ENCODE measurements at places on chromosomes 3 and 15.

DNA sequence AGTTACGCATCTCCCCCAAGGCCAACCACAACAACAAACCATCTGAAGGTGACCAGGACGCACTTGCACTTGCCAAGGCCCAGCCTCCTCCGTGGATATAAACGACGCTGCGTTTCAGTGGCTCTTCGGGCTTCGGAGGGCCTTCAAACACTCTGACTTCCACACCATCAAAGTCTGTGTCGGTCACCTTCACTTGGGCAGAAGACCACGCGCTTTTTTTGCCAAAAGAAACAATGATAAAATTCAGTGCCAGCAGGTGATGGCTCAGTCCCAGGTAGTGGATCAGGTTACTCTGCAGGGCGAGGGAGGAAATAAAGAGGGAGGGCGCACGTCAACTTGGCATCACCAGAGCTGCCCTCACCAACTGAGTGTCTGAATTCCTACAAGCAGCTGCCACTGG is 63.0 kb downstream of the NCEH1 start:
- DNase-seq: no peak

- DNase-seq: no peak
Measured at GRCh38 chr3:36905545-36905944, 39.3 kb downstream of the TRANK1 start.

- no peak for DNase-seq
Measured at GRCh38 chr3:134086616-134087015, 56.9 kb upstream of the SLCO2A1 start.

DNA sequence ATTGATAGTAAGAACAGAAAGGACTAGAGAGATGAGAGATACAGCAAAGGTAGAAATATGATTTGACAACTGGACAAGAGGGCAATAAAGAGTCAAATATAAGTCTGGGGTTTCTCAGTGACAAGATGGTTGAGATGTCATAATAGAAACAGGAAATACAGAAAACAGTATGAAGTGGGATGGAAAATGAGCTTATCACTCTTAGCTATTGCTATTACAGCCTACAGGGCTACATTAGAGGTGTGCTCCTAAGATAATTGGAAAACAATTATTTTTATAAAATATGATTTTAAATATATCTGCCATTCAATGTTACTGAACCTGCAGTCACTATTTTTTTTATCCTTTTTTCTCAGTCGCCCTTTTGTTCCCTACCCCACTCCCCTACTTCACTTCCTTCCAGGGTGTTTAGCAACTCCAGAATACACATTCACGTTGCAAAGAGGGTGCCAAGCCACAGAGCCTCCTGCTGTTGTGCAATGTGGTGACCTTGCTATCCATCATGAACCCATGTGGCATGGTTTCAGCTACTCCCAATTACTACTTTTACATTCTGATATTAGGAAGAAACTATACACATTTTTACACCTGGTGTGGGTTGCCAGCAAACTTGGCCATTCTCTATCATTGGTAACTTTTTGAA is 6.0 kb downstream of the NRG4 start:
- no peak for DNase-seq

GRCh38 chr15:33975022-33975565 is 6.8 kb downstream of the CHRM5 start:
- no peak for DNase-seq

DNA sequence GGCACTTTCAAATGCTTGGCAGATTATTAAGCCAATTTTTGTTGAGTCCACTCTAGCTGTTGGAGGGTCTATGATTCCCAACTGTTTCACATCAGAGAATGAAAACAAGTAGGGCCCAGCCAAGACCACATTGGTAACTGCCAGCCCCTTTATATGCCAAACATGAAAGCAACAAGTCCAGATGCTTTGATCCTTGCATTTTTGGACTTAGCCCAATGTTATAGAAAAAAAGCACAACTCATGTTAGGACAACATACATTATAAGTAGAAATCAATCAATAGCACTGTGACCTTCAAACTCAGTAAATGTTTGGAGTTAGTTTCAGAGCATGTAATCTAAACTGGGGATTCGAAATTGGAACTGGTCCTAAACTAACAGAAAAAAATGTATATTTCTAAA is 674.7 kb downstream of the MECOM start:
- no peak for DNase-seq

GRCh38 chr3:50184242-50184978 is 7.0 kb upstream of the GNAT1 start:
- DNase-seq: no peak

DNA sequence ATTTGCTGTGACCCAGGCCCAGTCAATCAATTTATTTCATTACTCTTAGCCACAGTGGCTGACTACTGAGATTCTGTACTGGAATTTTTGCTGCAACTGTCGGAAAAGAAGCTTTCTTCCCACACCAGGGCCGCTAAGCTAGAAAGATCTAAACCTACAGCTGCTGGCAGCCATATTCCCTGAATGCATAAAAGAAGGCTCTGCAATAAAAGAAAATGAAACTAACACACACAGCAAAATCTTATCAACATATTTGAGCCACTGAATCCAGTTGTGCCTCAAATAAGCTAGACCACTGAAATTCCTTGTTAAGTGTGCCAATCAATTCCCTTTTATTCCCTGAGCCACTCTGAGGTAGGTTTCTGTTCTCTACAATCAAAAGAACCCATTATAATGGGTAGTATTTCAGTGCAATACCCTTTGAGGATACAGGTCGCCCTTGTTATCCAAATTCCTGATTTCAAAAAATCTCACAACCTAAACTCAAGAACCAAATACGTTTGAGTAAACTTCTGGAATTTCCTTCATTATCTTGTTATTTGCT is 60.3 kb downstream of the MYO9A start:
- DNase-seq: no peak

GRCh38 chr15:81313686-81314085 is 10.3 kb downstream of the STARD5 start:
- no peak for DNase-seq

- peak; percentile 29 for DNase-seq
Measured at GRCh38 chr3:46660543-46661523, 32.6 kb downstream of the ALS2CL start.

GRCh38 chr15:56741541-56741940 is 8.2 kb upstream of the ZNF280D start:
- DNase-seq: no peak

DNA sequence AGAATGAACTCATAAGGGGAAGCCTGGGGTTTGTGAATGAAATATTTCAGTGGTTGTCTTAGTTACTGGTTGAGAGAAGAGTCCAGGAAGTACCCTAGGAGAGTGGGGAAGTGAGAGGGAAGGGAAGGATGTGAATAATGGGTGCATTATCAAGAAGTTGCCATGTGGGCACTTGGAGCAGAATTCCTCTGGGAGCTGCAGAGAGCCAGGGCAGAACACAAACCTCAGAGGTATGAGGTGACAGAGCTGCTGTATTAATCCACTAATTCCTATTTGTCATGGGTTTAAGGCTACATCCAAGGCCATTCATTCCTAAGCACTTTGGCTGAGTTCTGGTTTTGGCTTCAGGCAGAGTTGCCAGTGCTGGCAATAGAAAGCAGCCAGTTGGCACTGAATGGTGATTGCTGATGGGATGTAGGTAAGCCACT is 29.0 kb downstream of the NDUFB4 start:
- no peak for DNase-seq

GRCh38 chr3:37477711-37478487 is 303.5 kb upstream of the LRRFIP2 start:
- DNase-seq: no peak

GRCh38 chr15:71914092-71914491 is 103.7 kb downstream of the NR2E3 start:
- no peak for DNase-seq

- no peak for DNase-seq
Measured at GRCh38 chr3:175001091-175001490, 142.0 kb downstream of the NAALADL2 start.

DNA sequence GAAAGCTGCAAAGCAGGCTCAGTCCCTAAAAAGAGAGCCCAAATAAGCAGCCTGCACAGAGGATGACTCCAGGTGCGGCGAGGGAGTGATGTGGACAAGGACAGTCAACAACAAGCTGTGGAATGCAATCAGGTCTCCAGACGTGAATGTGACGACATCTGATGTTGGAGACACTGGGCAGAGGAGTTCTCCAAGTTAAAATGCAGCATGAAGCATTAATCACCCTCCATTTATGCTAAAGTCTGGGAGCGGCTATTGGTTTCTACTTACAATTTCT is 316.7 kb downstream of the FGF12 start:
- DNase-seq: no peak

DNA sequence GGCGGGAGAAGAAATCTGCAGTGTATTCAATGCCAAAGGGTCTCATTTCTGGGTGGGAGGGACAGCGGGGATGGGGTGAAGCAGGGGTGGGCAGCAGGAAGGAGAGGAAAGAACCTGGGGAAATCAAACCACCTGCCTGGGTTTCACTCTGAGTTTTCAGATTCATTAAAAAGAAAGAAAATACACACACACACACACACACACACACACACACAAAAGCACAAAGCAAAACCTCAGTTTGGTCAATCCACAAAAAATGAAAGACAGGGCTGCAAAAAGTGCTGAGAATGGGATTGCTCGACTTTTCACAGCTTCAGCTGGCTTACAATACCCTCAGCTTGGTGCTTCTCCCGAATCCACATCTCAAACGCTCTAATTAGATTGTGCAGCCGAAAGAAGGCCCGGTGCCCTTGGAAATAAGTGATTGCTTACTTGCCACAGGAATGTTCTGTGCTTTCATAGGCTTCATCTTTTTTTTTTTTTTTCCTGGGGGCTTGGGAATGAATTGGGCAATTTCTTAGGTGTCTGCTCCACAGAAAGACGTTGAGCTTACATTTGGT is 370.5 kb downstream of the RORA start:
- no peak for DNase-seq

DNA sequence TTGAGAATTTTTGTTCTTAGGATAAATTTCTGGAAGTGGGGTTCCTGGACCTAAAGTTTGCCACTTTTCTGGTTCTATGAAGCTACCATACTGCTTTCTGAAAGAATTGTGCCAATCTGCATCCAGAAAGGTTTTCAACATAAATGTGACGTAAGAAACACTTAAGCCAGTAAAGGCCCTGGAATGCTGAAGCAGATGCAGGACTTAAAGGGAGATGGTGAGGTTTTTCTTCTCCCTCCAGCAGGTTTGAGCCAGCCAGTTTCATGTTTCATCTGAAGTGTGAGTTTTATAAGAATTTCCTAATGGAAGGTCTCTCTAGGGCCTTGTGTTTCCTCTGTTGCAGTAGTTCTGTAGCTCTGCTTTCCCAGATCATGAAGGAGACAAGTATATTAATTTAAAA is 33.1 kb downstream of the ZNF592 start:
- no peak for DNase-seq

DNA sequence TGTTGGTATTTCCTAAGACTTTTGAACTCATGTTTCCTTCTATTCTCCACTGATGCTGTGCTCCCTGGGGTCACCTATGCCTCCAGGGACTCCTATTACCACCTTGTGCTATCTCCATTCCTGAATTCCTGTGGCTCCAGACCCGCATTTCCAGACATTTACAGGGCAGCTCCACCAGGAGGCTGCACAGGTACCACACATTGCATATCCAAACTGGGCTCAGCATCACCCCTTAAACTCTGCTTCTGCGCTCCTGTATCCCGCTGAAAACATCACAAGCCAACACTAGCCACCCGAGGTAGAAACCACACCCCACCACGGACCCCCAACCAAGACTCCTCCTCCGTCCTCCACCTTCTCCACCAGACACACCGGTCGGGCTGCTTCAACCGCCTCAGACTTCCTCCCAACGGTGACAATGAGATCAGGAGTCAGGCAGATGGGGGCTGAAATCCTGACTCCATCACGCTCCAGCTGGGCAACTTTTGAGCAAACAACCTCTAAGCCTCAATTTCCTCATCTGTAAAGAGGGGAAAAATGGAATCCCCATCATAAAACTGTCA is 10.4 kb downstream of the TNK2 start:
- no peak for DNase-seq

GRCh38 chr15:73683257-73683776 is 866 bp upstream of the CD276 start:
- peak; percentile 68 for DNase-seq

GRCh38 chr3:80559701-80560100 is 791.9 kb upstream of the ROBO1 start:
- DNase-seq: no peak

DNA sequence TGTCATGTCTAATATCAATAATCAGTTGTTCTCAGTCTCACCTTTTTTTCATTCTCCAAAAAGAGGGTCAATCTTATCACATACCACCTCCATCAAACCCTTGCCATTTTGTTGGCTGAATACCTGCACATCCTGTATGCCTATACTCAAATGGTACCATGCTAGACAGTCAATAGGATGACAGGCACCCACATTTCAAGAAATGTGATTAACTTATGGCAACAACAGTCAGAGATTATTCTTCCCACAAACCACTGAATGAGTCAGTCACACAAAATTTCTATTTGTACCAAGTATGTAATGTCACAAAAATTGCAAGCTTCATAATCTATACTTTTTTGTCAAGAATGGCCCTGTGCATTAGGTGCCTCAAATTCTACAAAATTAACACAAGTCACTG is 5.1 kb upstream of the SLC27A2 start:
- no peak for DNase-seq

GRCh38 chr3:71398157-71398836 is 185.2 kb downstream of the FOXP1 start:
- peak; percentile 19 for DNase-seq

DNA sequence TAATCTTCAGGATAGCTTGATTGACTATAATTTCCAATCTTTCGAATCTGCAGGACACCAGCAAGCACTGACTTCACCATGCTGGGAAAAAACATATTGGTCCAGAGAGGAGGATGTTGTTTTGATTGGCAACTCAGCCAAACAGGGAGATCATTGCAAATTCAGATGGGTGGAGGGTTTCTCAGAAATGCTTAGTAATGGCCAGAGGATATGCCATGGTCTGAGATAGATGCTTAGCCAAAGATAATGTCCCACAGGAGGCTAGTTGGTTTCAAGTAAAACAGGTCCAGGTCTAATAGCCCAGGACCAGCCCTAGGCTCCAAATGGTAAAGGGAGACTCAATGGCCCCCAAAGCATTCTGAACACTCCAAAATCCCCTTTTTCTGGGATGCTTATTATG is 46.7 kb upstream of the CCDC80 start:
- DNase-seq: no peak

DNA sequence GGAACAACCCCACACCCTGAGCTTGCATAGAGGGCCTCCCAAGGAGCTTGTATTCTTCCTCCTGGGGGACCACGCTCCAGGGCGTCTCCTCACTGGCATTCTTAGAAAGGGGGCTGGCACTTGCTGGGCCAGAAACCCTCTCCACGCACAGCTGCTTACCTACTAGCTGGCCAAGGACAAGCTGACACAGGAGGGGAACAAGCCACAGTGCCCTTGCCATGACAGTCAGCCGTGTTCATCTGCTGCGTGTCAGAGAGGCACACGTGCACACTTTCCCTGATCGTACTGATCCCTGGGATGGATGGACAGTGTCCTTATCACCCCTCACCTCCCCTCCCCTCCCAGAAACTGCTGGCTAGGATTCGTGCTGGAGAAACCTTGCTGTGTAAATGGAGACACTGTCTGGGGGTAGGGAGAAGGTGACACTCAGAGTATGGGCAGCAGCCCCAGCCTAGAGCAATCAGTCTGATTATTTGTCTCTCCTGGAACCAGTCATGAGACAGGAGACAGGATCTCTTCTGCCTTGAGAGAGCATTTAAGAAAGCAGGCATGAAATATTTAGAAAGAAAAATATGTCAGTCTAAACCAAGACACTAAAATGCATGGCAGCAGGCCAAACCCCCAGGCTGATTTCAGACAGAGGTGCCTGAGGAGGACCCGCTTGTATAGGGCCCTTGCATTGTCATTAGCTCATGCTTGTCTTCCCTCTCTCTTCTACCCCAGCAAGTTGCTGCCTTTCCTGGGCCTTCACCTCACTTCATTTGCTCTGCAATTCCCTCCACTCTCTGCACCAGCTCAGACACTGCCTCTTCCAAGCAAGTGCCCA is 311.8 kb upstream of the TRIM42 start:
- peak; percentile 32 for DNase-seq

GRCh38 chr3:13825311-13825579 is 54.6 kb downstream of the WNT7A start:
- no peak for DNase-seq

Data from BE2C (cell line).